ENCODE measurements at places on chromosomes 4 and X.

GRCh38 chrX:45954026-45954425, 591.2 kb downstream of the ZNF674 start:
- no peak for DNase-seq

DNA sequence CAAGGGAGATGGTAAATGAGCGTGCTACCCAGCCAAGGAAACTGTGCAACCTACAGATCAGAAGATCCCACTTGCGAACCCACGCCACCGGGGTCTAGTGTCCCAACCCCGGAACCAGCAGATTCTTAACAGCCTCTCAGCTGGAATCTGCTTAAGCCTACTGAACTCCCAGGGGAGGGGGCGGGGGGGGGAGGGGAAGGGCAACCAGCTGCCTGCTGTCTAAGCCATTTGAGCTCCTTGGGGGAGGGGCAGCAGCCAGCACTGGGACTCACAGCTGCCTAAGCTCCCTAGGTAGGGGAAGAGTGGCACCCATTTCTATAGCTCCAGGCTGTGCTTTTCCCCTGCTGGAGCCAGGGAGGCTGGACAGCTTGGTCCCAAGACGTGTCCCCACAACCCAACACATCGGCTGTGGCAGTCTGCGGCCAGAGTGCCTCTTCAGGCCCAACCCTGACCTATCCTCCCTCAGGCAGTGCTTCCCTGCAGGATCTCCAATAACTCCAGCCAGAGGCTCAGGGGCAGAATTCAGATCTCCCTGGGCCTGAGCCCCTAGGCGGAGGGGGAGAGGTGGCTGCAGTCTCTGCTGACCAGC, 289.2 kb downstream of the LDB2 start:
- no peak for DNase-seq

GRCh38 chr4:8427761-8428287, 12.7 kb downstream of the ACOX3 start:
- no peak for DNase-seq

DNA sequence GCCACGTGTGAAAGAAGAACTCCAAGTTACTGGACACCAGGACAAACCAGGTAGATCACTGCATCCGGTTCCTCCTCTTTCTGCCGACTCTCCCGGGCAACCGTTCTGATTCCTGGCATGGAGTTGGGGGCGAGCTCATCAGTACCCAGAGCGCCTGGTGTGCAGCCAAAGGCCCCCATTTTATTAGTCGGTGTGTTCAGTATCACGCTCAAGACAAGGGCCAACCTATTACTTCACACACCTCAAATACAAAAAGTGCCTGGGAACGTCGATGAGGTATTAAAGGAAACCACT, 2.8 kb upstream of the CTBP1 start:
- no peak for DNase-seq

DNA sequence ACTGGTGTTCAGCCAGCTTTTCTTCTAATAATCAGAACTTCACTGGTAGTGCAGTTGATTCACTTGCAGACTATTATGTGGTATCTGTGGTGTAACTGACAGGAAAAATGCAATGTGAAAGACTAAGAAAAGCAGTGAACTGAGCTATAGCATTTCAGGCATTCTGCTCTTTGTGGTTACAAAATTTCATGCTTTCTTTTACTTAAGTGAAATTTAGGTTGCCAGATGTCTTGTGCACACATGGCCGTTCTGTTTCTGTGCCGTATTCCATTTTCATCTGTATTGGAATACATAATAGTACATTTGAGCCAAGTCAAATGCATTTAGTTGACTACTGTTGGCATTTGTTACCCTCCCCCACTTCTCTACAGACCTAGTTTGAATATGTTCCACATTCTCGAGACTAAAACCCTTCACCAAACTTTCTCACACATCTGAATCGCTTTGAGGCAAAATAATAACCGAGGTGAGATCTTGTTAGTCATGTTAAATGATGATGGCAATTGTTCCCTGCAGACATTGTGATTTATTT, 8.2 kb downstream of the RTL3 start:
- peak; percentile 33 for DNase-seq

- DNase-seq = no peak
These were observed 70.5 kb upstream of the TBC1D9 start for GRCh38 chr4:140826701-140827027.

DNA sequence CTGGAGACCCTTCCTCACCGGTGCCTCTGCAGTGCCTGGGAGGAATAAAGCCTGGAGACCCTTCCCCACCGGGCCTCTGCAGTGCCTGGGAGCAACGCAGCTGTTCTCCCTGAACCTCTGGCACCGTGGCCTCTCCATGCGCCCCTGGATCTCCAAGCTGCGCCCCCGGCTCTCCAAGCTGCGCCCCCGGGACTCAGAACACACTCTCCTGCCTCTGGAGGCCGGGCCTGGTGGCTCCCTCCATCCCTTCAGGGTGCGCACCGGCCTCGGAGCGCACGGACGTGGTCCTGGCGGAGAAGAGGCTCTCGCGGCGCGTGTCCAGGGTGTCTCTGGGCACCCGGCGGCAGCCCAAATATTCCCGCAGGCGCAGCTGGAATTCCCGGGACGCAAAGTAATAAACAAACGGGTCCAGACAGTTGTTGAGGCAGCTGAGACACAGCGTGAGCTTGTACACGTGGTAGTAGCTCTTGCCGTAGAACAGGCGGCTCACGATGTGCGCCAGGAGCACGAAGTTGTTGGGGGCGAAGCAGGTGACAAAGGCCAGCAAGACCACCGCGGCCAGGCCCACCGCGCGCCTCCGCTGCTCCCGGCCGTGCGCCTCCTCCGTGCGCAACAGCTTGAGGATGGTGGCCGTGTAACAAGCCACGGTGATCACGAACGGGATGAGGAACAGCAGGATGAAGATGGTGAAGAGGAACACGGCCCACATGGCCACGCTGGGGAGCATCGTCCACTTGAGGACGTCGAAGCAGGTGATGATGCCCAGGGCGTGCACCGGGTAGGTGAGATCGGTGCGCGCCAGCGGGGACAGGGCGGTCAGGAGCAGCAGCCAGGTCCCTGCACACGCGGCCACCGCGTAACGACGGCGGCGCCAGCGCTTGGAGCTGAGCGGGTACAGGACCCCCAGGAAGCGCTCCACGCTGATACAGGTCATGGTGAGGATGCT, 12.8 kb upstream of the ASMTL start:
- DNase-seq = no peak

DNA sequence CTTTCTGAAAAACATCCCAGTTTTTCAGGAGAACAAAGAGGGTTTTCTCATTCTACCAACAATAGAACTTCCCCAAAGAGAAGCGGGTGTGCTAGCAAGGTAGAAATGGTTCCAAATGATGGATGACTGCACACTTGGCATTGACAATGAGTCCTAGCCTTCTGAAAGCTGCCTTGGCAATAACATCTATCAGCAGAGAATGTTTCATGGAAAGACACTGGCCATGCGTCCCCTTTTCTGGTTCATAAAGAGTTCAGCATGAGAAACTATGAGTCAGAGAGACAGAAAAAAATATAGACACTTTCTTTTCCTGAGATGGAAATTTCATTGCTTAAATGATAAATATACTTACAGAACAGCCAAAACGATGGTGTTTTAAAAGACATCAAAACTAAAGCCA, 236.9 kb upstream of the PRKX start:
- no peak for DNase-seq

GRCh38 chr4:88975958-88976774, 80.8 kb downstream of the FAM13A start:
- no peak for DNase-seq

DNA sequence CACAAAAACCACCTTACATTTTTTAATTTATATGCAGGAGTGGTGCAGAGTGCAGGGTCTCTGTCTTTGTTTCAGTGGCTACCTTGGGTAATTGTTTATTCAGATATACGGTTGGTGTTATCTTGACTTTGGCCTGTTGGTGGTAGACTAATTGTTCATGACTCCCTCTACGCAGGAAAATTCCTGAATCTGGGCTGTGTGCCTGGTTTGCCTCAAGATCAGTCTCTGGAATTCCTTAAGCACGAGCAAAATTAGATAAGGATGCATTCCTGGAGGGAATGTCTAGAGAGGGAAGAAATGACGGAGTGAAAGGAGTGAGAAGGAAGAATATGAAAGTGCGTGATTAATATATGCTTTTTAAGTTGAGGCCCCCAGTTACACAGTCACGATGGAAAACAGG, 576.9 kb upstream of the PCDH10 start:
- no peak for DNase-seq

- no peak for DNase-seq
These were observed 2.0 kb downstream of the DIPK2B start for GRCh38 chrX:45198706-45199105.

GRCh38 chr4:155530290-155530689, 136.4 kb upstream of the GUCY1A1 start:
- DNase-seq = no peak

- no peak for DNase-seq
These were observed 838.4 kb downstream of the RAB28 start for GRCh38 chr4:12645732-12646131.

DNA sequence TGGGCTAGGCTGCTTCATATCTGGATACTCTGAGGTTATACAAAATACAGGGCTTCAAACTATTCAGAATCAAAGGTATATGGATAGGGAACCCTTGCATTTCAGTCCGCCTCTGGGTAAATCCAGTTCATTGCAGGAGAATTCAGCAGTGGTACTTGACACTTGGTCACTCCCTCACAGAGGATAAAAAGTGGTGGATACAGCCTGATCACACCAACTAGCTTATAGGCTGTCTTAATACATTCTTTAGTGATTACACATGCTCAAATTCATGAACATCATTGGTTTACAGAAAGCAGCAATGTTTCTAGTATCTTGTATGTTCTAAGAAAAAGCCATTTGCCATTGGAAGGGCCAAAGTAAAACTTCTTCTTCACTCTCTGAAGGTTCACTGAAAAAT, 104.8 kb upstream of the PDE5A start:
- no peak for DNase-seq

DNA sequence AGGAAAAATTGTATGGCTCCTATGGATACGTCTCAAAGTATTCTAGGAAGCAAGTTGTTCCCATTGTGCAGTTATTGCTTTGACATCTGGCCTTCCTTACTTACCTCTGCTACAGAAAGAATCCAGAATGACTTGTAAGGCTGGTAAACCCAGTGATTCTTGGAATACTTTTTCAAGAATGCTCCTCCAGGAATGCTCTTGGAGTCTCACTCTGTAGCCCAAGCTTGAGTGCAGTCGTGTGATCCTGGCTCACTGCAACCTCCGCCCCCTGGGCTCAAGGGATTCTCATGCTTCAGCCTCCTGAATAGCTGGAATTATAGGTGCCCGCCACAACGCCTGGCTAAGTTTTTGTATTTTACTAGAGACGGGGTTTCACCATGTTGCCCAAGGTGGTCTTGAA, 38.1 kb downstream of the GAB1 start:
- DNase-seq = no peak

DNA sequence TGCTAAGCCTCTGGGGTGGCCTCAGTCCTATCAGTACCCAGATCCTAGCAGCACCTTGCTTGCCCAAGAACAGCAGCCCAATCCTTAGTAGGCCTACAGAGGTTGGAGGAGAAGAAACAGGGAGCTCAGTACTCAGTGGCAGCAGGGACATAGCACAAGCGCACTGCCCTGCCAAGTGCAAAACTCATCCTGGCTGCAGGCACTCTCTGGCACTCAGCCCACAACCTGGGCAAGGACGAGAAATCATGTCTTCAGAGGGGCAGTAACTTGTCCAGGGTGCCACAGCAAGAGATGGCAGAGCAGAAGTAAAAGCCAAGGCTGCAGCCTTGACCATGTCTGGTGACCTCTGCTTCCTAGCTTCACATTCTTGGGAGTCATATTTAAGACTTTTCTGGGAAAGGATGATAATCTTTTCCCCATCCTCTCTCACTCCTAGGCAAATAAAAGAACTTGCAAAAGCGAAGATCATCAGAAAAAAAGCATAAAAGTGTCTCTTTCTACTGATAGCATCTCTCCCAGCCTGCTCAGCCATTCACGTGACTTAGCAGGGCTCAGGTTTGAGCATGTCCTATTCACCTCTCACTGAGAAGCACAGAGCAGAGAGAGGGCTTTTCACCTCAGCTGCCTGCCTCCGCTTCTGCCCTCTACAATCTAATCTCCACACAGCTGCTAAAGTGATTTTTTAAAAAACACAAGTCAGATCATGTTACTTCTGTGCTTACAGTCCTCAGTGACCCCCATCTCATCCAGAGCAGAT, 37.2 kb upstream of the MAGEA4 start:
- DNase-seq = no peak

- DNase-seq = no peak
These were observed 173.6 kb upstream of the NRK start for GRCh38 chrX:105648732-105649131.

DNA sequence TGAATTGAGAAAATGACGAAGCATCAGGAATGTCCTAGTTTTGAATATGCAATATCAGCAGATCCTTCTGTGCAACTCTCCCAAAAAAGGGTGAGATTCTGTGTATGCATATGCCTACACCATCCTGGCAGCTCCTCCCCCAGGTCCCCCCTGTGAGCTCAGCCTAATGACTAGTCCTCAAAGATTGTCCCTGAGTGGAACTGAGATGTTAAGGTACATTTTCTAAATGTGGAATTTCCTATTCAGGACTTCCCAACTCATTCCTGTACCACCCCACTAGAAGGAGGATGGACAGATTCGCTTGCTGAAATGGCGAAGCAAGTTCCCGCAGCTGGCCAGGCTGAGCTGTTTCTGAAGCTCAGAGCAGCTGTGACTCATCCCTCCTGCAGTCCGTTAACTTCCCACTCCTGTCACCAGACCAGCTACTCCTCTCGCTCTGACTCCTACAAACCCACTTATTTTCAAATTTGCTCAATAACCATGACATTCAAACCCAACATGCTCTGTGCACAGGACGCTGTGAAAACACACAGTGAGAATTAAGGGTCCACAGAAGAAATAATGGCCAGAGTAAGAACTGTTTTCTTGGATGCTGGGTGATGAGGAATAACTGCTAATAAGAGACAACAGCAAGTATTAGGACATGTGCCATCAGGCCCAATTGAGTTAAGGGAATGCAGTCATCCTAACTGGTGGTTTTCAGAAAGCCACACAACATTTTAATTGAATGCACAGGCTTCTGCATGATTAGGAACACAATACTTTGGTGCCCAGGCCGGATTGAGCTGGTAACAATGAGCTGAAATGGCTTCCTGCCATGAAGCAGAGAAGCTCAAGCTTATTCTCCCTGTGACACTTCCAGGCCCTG, 40.0 kb upstream of the IRF2 start:
- peak; percentile 37 for DNase-seq

- DNase-seq = peak; percentile 78
These were observed 25.4 kb upstream of the TNIP3 start for GRCh38 chr4:121189326-121190215.
